ENCODE measurements at places on chromosomes 6 and 20.

GRCh38 chr20:46512943-46513844 is at the start of gene ZNF334:
TSS of gene ZNF334 (minus strand) at chr20:46513559. CDS start at chr20:46512102, 1,457 bp downstream.
- no peak for DNase-seq

GRCh38 chr20:59790346-59790745 is 143.1 kb downstream of the SYCP2 start:
- DNase-seq = no peak

DNA sequence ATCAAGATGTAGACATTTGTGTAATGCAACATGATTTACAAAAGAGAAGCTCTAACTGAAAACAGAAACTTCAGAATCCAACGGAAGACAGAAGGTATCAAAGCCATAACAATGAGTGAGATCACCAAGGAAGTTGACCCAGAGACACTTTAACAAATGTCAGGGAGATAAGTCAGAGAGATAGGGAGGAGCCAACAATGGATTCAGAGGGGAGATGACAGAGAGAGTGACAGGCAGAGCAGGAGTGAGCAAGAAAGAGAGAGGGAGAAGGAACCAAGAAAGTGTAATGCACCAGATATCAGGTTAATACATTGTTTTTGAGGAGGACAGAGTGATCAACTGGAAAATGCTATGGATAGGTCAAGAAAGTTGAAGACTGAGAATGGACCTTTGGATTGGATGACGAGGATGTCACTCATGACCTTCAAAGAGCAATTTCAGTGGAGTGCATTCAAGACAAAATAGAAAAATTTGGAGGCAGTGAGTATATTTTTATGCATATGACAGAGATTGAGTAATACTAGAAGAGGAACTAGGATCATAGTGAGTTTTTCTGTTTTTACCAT is 86.6 kb downstream of the TRDN start:
- DNase-seq = no peak

GRCh38 chr6:139676718-139677117 is 302.3 kb upstream of the CITED2 start:
- no peak for DNase-seq

GRCh38 chr20:37071481-37071911 is 24.3 kb downstream of the RBL1 start:
- DNase-seq = peak; percentile 12

DNA sequence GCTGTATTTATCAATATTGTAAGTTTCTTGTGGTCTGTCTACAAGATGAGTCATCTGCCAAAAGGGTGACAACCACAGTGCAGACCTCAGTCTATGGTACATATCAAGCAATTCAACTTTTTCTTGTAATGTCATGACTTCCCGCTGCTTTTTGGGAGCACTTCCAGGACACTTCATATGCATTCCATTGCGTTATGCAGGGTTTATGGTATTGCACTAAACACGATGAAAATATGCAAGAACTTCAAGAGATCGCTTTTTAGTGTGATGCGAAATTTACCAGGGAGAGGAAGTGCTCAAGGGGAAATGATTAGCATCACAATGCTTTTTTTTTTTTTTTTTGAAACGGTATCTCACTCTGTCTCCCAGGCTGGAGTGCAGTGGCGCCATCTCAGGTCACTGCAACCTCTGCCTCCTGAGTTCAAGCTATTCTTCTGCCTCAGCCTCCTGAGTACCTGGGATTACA is 166.5 kb downstream of the TFAP2A start:
- no peak for DNase-seq

GRCh38 chr20:32727683-32728082 is 15.6 kb downstream of the COMMD7 start:
- peak; percentile 46 for DNase-seq

GRCh38 chr20:8756410-8756809 is 312.5 kb upstream of the PLCB4 start:
- peak; percentile 46 for DNase-seq

DNA sequence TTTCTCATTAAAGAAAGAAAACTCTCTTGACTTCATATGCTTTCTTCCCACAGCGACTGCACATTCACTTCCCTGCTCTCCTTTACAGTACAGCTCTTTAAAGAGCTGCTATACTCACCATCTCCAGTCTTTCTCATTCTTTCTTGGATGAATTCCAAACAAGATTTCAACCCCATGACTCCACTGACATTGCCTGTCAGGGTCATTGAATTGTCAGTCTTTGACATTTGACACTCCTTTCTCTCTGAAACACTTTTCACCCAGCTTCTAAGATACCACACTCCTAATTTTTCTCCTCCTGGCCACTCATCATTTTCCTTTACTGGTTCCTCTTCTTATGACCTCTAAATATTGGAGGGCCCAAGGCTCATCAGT is 811 bp upstream of the ARMH2 start:
- DNase-seq = no peak

DNA sequence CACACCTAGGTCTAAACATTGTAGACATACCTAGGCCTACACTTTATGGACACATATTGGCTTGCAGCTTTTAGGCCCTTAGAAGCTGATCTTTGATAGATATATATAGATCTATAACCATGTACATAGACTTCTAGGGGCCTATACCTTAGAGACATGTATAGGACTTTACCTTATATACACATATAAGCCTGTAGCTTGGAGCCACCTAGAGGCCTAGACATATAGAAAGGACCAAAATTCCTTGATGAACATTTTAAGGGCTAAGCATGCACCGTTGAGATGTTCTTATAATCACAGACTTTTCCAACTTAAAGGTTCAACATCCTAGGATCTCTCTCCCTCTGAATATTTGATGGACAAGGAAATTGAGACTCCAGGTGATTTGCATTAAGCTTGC is 371.7 kb upstream of the SASH1 start:
- DNase-seq = no peak

DNA sequence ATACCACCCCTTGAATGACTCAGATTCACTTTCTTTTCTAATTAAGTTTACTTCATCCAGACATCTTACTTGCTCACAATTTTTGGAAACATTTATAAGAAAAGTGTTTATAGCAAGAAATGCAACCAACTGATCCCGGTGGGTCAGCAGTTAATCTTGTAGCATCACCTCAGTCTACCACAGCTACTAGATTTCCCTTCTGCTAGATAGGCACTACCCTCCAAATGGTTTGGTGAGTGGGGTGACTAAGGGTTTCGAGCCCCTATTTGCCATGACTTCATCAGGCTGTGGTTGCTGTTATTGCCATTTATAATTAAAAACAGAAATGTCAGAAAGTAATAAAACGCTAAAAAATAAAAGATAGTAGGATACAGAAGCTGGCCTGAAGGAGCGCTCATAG is 930.1 kb upstream of the GJE1 start:
- DNase-seq = no peak

Data from fibroblast of the conjunctiva (primary cell).